ENCODE measurements at places on chromosomes 7 and 10. TPM values are rescaled to one million over a fixed set of nuclear protein-coding genes. Genes with fewer than 3 reads are reported as not detected.

Gene FRA10AC1
- 15.5 TPM for total RNA-seq

DNA sequence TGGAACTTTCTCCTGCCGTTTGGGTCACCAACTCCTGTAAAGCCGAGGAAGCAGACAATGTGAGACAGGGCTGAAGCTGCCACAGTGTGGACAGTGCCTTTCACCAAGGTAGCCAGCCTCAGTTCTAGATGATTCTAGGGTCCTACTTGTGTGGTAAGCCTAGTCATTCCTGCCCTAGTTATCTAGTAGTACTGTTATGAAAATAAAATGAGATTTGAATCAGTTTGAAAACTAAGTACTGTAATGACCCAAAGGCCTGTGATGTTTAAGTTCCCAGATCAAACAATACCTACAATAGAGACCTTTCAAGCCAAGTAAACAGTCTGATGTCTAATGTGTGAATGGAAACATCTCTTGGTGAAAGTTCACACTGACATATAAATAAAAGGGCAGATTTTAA lies 37.1 kb downstream of the POLL start:
- peak; percentile 84 for ATAC-seq

Gene FRG2B
- 0.24 TPM for total RNA-seq

DNA sequence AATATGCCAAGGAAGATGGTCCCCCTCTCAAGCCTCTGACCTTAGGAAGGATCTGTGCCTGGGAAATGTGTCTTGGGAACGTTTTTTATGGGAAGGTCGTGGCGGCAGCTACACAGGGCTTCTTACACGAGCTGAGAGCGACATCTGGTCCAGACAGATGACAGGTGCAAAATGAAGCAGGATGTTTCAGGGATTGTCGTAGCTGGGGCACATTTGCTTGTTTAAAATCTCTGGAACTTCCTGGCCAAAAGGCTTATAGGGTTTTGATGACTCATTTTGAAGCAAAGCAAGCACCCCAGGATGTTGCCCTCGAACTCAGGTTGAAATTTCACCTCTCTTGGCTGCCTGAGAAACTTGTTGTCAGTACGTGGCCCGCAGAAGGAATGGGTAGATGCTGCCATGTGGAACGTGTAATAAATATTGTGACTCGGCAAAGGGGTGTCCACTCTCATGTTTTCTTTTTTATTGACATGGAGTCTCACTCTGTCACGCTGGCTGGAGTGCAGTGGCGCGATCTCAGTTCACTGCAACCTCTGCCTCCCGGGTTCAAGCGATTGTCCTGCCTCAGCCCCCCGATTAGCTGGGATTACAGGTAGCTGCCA lies 117.5 kb downstream of the CAMK1D start:
- peak; percentile 21 for ATAC-seq

- ATAC-seq = no peak
Measured at GRCh38 chr7:140314573-140315480, 83.5 kb downstream of the SLC37A3 start.

GRCh38 chr10:69344591-69345252 lies 66.4 kb downstream of the HK1 start:
- peak; percentile 48 for ATAC-seq

Gene RSPH10B2
- total RNA-seq = 0.95 TPM

Gene TEX47
- total RNA-seq = not detected

DNA sequence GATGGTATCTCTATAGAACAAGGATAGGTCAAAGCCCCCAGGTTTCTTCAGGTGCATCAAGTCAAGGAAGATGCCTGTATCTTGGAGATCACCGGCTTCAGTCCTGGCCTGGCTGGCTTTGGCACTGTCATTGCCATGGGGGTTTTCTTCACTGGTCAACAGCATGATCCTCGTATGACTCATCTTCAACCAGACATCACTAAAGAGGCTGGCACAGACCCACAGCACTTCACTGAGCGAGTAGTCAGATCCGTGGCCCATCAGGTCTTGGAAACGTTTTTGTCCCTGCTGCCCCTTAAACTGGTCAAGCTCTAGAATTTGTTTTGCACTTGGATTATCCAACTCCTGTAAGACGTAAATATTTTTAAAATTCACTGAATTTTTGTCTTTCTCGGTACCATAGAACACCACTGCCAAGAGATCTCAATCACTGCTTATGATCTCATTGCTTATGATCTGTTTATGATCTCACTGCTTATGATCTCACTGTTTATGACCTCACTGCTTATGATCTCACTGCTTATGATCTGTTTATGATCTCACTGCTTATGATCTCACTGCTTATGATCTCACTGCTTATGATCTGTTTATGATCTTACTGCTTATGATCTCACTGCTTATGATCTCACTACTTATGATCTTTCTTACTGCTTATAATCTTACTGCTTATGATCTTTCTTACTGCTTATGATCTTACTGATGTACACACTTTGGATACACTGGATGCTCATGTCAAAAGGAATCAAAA lies 135.2 kb downstream of the CYP26A1 start:
- ATAC-seq = peak; percentile 18

DNA sequence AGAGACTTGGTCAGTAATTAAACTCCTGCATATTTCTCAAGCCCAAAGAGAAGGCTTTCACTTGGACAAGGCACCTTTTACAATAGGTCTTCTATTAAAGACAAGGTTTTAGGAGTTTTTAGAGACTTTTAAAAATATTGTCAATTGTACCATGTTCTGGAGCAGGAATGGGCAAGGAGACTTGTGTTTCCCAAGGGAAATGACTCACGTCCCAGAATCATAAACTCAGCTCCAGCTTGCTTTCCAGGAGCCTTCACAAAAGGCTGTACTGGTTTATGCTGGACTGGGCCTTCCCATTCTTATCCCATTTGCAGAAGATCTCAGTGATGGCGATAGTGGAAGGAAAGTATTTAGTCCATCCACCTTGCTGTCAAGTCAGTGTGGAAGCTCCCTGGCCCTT lies 7.8 kb upstream of the GLI3 start:
- no peak for ATAC-seq

GRCh38 chr7:79934727-79935126 lies 199.9 kb upstream of the GNAI1 start:
- ATAC-seq = no peak

Gene SP8
- total RNA-seq = not detected

DNA sequence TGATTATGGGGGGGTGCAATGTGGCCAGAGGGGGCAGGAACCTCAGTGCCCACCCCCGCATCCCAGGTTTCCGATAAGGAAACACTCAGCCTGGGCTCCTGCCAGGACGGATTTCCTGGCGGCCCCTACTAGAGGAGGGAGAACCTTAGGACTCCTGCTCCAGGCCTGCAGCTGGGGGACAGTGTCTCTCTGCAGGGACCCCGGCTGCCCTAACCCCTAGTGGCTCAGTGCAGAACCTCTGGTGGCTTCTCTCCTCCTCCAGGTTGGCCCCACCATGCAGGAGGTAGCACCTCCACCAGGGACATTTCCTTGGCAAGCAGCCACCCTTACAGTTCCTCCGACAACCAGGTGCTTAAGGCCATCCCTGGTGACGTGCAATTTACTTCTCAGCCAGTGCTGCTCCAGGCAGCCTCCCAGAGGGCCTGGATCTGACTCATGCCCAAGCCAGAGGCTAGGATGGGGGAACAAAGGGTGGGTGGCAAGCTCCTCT lies 31.9 kb downstream of the SH2B2 start:
- ATAC-seq = no peak

Gene PLAU
- 0.37 TPM for total RNA-seq

Gene AGAP6
- 16.4 TPM for total RNA-seq

DNA sequence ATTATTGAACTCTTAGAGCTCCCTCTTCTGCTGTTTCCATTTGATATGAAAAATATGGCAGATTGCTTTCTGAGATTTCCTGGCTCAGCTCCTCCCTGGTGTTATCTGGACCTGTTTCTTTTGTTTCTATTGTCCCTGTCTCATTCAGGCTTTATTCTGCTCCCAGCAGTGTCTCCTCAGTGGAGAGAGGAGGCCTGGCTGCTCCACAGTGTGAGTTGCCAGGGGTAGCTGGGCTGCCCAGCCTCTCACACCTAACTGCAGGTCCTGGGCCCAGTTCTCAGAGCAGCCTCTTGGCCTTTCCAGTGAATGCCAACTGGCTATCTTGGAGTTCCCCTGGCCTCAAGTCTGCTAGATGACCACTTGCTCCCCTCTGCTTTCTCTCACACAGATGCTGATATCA lies 127.0 kb downstream of the VPS41 start:
- ATAC-seq = no peak

- no peak for ATAC-seq
Measured at GRCh38 chr7:28351450-28351849, 60.9 kb upstream of the CREB5 start.

- ATAC-seq = no peak
Measured at GRCh38 chr7:147298611-147299043, 1182.0 kb downstream of the CNTNAP2 start.

Gene ELAPOR2
- 3.0 TPM for total RNA-seq

DNA sequence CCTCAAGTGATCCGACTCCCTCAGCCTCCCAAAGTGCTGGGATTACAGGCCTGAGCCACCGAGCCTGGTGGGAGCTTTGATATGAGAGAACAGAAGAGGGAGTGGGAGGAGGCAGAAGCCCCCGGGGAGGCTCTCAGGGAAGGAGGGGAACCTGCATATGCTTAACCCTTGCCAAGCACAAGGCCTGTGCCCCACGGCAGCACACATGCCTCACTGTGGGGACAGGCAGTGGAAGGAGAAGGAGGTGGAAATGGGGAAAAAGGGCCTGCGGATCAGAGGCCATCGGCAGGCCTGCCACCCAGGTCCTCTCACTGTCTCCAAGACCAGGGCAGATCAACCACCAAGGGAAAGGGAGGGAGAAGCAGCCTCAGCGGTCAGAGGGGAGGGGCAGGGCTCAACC lies 7.2 kb upstream of the GRID1 start:
- no peak for ATAC-seq

Gene OPN4
- not detected for total RNA-seq

DNA sequence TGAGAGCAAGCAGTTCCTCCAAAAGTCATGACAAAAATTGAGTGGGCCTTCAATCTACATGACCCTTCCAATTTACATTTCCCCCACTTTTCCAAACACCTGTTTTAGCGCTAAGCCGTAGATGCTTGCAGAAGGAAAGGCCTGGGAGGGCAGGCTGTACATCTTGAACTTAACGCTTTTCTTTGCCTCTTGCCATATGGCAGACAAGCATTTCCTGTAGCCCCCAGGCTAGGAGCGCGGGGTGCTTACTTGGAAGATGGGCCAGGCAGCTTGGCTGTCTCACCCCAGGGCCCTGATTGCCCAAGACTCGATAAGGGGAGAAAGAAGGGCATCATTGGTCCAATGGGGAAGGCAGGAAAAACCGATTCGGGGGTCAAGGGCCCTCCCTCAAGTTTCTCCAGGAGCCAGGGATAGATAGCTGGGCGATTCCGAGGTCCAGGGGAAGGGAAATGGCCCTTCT lies 1.8 kb downstream of the HOXA10 start:
- no peak for ATAC-seq

DNA sequence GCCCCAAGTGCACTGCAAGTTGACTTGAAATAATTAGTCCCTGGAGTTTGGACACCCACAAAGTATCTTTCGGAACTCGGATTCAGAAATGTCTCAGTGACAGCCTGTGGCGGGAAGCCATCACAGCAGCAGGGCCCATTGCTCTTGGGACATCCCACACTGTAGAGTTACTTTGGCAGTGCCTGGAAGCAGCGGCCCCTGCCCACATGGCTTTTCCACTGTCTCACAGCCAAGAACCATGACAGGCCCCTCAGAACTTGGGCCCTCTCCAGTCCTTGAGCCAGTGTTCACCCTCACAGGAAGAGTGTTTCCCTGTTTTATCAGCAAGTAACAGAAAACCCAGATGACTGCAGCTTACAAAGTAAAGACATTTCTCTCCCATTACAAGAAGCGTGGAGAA lies 477.0 kb upstream of the GALNT17 start:
- no peak for ATAC-seq

- ATAC-seq = no peak
Measured at GRCh38 chr7:22772885-22773284, 45.9 kb downstream of the IL6 start.

DNA sequence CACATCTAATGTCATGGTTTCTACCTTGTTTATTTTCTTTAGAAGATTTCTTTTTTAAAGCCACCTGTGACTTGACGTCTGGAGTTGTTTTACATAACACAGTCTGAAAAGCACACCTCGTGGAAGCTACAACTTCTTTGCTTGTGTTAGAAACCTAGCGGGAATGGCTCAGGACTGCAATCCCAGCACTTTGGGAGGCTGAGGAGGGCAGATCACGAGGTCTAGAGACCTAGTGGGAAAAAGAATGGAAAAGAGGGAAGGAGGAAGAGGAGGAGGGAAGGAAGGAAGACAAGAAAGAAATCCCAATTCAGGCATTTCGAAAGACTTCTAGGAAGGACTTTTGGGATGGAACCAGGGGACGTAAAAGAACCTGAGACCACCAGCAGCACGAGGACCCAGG lies 146.3 kb upstream of the CELF2 start:
- ATAC-seq = no peak

DNA sequence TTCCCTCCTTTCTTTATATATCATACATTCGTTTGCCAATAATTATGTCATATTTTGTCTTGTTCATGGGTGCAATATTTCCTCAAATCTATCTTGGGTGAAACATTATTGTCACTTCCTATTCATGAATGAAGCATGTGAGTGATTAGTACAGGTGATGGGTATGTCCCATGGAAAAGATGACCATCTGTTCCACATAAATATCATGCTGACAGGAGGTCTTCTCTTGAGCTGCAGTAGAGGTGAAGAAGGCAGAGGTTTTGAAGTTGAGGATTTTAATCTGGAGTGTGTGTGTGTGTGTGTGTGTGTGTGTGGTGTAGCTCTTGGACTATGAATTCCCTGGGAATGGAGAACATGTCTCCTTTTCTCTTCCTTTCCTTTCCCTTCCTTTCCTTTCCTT lies 350.5 kb upstream of the CHRM2 start:
- ATAC-seq = no peak

DNA sequence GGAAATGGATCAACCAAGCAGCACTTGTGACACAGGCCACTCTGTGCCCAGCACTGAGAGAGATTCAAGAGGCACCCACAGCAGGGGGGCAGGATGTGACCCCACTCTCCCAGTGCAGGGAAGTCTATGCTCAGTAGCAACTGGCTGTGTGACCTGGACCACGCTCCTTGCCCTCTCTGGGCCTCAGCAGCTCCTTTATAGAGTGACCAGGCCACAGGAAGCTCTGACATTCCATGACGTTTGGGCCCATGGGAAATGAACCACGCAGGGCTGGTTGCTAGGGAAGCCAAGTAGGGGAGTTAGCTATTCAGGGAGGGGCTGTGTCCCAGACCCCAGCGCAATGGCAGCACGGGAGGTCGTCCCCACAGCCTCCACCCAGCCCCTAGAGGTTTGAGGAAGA lies 232.6 kb downstream of the USP6NL start:
- ATAC-seq = no peak

GRCh38 chr7:109821156-109821555 lies 1251.5 kb downstream of the DNAJB9 start:
- ATAC-seq = no peak

- ATAC-seq = peak; percentile 31
Measured at GRCh38 chr10:132593900-132594876, 56.6 kb downstream of the INPP5A start.

Gene RTKN2
- total RNA-seq = 5.6 TPM

Gene GNAT3
- total RNA-seq = not detected

Gene GRID2IP
- 0.26 TPM for total RNA-seq

DNA sequence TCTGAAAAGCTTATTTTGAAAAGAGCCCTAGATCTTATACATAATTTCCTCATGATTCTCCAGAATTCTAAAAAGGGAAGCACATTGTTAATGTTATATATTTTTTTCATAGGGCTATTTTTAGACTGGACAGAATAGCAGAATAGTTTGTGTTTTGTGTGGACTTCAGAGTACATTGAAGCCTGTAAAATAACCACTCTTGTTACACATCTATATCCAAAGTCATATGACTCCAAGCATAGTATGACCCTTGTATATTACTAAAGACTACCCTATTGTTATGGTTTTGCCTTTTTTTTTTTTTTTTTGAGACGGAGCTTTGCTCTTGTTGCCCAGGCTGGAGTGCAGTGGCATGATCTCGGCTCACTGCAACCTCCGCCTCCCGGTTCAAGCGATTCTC lies 26.1 kb upstream of the FIS1 start:
- no peak for ATAC-seq

Gene GPR26
- not detected for total RNA-seq
